ENCODE measurements at places on chromosomes 2 and 18.
A peak's percentile ranks its signal among the peaks of the same experiment; 100 is the strongest.

DNA sequence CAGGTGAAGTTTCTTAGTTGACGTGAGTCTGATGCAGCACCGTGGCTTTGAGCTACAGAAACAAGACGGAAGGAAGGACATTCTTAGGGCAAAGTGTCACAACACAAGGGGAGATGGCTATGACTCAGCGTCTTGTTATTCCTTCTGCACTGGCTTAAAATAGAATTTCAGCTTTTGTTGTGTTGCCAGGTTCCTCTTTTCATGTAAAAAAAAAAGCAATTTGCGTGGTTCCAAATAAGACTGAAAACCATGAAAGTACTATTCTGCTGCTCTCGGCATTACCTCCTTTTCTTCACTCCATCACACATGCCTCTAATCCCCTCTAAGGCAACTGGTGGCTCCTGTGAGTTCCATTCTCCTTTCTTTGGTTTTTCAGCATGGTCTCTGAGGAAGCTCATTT lies 150.1 kb downstream of the ANTXR1 start:
- no peak for DNase-seq

DNA sequence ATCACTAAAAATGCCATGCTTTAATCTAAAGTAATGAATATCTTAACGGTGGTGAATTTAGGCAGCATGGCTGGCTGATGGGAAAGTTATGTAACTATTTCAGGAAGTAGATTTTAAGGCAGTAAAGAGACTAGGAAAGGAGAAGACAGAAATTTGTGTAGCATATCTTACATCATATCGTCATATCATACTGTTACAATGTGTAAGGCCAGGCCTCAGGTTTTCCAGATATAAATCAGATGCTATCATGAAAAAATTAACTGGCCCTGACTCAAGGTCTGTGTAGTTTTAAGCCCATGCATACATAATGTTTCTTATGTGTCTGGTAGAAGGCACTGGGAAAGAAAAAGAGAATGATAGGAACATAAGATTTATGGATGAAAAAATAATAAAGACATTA lies 8.9 kb upstream of the FAP start:
- no peak for DNase-seq

- no peak for DNase-seq
These were observed 396.9 kb upstream of the LRATD1 start for GRCh38 chr2:14235667-14236066.

GRCh38 chr2:96903318-96903717 lies 33.4 kb upstream of the SEMA4C start:
- no peak for DNase-seq

- no peak for DNase-seq
These were observed 241.2 kb downstream of the CYP26B1 start for GRCh38 chr2:71906357-71906973.

- no peak for DNase-seq
These were observed 51.9 kb upstream of the ZEB2 start for GRCh38 chr2:144571770-144572169.

DNA sequence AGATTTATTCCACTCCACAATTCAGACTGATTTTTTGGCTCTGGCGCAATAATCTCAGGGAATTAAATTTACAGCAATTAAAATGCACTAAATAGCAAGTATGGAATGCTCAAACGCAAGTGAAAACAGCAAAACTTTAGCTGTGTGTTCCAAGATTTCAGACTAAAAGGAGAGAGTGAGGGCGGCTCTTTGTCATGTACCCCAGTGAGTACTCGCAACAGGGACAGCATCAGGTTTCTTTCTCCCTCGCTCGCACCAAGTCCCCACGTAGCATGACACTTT lies 1.1 kb downstream of the ROCK2 start:
- DNase-seq, result no peak

GRCh38 chr2:551621-552020 lies 125.6 kb downstream of the TMEM18 start:
- no peak for DNase-seq

DNA sequence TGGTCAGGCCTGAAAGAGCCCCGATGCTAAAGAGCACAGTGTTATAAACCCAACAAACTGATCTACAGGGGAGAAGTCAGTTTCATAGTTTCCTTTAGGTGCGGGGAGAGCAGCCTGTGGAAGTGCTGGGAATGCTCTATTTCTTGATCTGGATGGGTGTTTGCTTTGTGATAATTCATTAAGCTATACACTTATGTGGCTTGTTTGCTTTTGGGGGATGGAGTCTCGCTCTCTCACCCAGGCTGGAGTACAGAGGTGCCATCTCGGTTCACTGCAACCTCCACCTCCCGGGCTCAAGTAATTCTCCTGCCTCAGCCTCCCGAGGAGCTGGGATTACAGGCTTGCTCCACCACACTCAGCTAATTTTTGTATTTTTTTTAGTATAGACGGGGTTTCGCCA lies 30.1 kb upstream of the CEP68 start:
- DNase-seq, result no peak

DNA sequence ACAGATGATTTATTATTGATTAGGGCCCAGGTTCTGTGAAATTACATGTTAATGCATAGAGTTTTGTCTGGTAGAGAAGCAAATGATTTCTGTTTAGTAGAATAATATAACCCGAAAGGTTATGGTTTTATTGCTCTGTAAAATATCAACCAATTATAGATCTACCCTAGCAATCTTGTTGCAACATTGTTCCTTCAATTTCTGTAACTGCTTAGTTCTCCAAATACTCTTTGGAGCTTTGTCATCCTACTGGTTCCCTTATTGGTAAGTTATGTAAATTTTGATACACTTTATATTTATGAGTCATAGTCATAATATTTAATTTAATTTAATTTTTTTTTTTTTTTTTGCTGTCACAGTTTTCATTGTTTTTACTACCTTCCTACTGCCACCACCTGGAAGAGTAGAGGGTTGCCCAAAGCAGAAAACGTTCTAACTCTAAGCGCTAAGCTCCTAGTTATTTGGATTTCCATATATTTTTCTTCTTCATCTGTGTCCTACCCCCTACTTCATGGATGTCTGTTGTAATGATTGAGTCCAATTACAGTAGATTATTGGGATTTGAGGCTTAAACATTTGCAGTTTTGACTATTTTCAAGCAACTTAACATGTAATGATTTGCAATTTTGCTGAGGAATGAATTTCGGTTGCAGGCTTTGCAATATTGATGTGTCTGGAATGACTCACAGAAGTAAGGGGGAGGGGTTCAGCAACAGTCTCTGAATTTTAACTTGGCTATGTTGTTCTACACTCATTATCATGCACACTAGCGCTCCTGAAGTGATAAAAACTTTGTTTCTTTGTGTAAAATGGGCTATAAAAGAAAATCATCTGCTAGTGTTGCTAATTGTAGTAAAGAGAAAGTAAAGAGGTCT lies 51.1 kb downstream of the NABP1 start:
- DNase-seq, result no peak

DNA sequence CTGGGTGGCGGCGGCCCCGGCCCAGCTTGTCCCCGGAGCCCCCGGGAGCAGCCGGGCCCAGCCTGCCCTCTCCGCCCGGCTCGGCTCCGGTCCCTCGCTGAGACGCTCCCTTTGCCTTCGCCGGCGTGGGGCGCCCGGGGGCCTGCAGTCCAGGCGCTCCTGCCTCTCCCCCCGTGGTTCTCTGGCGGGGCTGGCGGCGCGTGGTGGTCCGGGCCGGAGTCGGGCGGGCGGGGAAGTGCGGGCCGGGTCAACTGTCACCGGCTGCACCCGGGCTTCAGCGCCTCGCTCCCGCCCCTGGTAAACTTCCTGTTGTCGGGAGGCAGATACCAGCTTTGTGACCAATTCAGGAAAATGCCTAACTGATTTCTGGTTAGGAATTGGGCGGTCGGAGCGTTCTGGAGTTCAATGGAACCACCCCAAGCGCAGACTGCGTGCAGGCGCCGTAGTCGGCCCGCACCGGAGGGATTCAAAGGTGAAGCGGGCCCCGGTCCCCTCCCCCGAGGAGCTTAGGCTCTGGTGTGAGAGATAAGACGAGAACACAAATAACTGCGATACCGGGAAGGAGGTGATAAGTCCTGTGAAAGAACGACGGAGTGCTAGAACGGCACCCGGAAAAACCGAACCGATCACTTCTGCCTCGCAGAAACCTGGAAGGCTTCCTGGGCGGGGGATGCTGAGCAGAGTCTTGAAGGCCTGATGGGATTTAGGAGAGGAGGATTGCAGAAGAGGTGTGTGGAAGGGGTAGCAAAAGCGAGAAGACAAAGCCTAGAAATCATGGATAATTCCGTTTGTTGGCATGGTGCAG lies 891 bp downstream of the CAB39 start:
- DNase-seq, result peak; percentile 59

DNA sequence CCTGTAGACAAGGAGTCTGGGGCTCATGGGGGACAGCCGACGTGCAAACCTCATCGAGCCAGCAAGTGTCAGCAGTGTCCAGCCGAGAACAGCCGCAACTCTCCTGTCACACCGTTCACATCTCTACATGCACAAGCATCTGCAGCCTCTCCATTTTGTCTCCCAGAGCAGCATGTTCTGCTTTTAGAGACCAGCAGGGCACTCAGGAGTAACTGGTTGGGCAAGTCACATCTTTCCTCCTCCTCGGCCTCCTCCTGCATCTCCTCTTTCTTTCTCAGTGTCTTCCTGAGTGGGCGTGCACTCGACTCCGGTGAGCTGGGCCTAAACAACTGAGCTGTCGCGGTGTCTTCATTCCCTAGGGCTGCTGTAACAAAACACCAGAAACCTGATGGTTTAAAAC lies 249.9 kb downstream of the SH3BP4 start:
- no peak for DNase-seq

GRCh38 chr18:11512096-11513025 lies 97.0 kb upstream of the SLC35G4 start:
- DNase-seq, result peak; percentile 17

- DNase-seq, result no peak
These were observed 28.4 kb upstream of the LONRF2 start for GRCh38 chr2:100350661-100351185.

- no peak for DNase-seq
These were observed 1.5 kb downstream of the FAM110C start for GRCh38 chr2:44748-45341.

- DNase-seq, result no peak
These were observed 20.8 kb upstream of the MAL start for GRCh38 chr2:95004711-95005110.

Data from endothelial cell (in vitro differentiated cells).